Kidney (tissue), 22 donors: ENCODE measurements at places on chromosomes 3 and 15. TPM values are rescaled to one million over a fixed set of nuclear protein-coding genes. Genes with fewer than 3 reads are reported as not detected.

- peak; percentile 63 for DNase-seq
Measured at GRCh38 chr3:52406791-52407510, 38.0 kb downstream of the SEMA3G start.

DNA sequence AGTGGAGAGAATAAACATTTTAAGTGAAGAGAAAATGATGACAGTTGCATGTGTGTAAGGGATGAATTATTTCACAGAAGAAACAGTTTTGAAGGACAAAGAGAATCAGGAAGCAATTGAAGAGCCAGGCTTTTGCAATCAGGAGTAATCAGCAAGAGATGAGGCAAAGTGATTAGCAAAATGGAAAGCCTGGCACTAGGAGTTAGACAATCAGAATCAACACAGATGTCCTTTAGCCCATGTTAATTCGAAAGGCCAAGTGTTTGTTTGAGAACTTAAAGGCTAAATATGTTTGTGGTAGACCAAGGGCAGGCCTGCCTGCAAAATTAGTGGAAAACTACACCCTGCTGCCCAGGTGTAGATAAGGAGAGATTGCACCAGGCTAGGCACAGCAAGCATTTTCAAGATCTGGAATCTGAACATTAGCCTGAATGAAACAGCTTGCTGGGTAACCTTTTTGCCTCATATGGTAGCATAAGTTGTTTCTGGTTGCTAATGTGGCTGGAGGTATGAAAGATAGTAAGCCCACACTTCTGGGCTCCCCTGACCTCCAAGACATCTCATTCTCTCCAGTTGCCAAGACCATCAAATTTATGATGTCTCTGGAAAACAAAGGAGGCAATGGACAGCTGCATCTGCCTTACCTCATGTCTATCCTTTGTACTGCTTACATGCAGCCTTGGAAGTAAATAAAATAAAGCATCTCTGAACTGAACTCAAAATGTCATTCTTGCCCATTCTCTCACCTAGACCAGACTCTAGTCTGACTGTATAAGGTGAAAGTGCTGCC lies 22.0 kb upstream of the LEKR1 start:
- no peak for DNase-seq

DNA sequence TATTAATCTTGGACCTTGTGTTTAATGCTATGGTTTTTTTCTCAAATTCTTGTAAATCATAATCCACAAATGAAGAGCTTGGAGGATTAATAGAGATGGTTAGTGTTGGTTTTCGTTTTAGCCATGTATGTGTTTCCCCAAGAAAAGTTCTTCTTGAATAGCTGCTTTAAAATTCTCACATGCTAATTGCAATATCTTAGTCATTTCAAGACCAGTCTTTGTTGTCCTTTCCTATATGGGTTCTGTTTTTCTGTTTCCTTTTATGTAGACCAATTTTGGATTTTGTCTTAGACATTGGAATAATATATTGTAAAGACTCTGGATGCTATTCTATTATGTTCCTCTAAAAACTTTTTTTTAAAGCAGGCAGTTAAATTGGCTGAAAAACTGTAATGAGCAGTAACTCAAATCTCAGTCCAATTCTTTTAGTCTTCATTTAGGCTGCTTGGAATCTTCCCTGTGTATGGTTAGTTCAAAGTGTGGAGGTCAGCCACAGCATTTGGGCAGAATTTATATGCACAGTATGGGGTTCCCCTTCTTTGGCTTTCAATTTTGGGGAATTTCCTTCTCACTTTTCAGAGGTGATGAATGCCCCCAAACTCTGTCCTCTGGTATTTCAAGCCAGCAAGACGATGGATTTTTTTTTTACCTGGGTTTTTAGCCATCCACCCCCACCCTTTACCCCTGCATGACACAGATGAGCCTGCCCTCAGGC lies 39.1 kb upstream of the DNAJC13 start:
- no peak for DNase-seq

DNA sequence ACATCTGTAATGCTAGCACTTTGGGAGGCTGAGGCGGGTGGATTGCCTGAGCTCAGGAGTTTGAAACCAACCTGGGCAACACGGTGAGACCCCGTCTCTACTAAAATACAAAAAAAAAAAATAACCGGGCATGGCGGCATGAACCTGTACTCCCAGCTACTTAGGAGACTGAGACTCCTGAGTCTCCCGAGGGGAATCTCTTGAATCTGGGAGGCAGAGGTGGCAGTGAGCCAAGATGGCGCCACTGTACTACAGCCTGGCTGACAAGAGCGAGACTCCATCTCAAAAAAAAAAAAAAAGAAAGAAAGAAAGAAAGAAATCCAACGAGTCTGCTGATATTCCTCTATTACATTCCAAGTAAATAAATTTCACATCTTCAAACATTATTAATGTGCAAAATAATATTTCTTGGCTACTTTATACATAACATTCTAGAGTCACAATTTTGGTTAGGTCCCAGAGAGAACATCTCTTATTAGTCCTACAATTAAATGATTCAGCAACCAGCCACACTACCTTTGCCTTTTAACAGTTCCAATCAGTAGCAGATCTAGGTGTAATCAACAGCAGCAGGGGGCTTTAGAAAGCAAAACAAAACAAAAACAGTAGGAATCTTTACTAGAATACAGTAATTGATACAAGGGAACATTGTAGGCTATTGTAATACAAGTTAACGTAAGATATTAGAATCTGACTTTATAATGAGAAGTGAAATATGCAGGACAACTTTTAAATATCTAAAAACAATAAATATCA lies 195.8 kb downstream of the TBC1D5 start:
- no peak for DNase-seq

The GOLGA6B gene
- polyA plus RNA-seq: not detected

The SLC6A1 gene
- polyA plus RNA-seq: not detected

The GRAMD2A gene
- 2.7 TPM for polyA plus RNA-seq

The SOX14 gene
- polyA plus RNA-seq: not detected
